T-helper 2 cell (primary cell): ENCODE measurements at places on chromosomes 11 and 22.

- no peak for DNase-seq
Observed at GRCh38 chr11:128518493-128519207, 68.7 kb downstream of the ETS1 start.

DNA sequence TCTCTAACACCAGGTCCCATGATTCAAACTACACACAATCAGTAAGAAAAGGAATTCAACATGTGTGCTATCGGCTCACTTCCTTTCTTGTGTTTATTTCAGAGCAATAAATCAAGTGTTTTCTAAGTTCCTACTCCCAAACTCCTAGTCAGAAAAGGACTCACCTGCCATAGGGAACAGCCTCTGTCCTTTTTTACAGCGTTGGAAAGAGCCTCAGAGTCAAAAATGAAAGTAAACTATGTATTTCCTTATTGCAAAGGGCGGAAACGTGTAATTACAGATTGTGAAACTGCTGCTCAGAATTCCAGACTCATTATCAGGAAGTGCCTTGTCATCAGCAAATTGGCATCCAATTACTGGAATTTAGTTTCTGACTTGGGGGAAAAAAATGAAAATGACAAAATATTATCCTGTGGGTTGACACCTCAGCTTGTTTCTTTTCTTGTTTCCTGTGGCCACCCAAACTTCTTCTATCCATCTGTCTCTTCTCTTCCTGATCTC, at the start of gene CASP4:
TSS of gene CASP4 (minus strand) at position 220 of the 501 bp plus-strand sequence. CDS start at position 171, 49 bp downstream.
- no peak for DNase-seq

- no peak for DNase-seq
Observed at GRCh38 chr11:5922749-5923426, 19.2 kb upstream of the OR56A3 start.

DNA sequence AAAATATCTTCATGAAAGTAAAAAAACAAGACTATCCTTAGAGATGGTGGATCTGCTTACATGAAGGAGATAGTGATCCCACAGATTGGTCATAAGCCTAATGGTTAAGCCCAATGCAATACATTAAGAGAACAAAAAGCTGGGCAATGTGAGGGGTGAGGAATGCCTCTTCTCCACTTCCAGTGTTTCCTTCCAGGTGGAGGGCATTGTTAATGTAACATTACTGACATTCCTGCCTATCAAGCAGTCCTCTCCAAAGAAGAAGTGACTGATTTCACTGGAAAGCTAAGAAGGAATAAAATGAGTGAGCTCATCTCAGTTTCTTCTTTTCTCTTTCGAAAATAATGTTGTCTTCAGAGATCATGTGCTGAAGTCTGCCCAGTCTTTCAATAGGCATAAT, 207.8 kb downstream of the RAB38 start:
- DNase-seq = no peak

DNA sequence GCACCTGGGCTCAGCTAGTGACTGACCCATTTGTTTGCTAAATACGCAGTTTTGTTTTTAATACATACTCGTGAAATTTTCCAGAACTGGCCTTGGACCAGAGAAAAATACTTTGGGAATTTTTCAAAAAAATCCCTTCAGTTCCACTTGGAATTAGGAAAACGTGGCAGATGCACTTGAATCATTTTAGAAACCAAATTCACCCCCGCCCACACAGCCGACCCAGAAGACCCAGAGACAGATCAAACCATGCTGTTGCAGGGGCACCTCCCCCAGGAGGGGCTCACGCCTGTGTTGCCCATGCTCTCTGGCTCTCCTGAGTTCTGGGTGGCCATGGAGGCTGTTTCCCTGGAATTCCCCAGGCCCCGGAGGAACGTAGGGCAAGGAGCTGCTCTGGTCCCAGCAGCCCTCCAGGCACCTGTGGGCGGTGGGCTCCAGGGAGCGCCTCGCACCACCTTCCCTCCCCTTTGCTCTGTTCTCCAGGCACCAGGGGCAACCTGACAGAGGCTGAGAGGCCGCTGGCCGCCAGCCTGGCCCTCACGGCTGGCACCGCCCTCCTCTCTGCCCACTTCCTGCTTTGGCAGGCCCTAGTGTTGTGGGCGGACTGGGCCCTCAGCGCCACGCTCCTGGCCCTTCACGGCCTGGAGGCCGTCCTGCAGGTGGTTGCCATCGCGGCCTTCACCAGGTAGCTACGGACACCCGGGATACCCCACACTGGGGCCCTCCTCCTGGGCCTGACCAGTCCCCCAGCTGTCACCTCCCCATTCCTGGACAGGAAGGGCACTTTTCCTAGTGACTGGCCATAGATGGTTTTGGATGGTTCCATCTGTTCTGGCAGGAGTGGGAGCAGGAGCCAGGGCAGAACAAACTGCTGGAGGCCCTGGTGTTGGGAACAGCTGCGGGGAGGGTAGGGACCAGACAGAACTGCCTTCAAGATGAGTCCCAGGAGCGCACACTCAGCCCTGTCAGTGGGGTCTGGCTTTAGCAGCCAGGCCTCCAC, 3.3 kb upstream of the EPS8L2 start:
- no peak for DNase-seq

DNA sequence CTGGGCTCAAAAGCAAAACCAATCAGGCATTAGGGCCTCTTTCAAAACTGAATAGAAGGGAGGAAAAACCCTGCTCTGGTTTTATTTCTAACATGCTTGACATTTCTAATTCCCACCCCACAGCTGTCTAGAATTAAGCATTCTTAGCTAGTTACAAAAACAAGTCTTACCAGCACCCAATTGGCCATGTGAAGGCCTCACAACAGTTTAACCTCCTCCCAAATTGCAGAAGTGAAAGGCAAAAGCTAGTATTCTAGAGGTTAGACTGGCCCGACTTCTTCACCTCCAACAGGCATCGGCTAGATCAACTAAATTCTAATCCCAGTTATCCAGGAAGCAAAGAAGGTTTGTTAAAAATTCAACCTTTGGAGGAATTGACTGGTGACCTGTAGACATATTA, 6.5 kb downstream of the SF1 start:
- no peak for DNase-seq

DNA sequence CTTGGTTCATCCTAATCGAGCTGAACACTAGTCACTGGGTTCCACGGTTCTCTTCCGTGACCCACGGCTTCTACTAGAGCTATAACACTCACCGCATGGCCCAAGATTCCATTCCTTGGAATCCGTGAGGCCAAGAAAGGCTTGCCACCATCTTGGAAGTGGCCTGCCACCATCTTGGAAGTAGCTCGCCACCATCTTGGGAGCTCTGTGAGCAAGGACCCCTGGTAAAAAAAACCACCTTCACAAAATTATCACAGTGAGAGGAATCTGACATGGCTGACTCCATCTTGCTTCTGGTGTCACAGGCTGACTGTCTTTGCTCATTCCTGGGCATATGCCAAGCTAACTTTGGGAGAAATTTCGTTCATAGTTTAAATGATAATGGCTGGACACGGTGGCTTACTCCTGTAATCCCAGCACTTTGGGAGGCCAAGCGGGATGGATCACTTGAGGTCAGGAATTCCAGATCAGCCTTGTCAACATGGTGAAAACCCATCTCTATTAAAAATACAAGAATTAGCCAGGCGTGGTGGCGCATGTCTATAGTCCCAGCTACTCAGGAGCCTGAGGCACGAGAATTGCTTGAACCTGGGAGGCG, 18.9 kb upstream of the KCTD14 start:
- no peak for DNase-seq

- DNase-seq = no peak
Observed at GRCh38 chr11:113270080-113270479, 44.3 kb upstream of the TTC12 start.

DNA sequence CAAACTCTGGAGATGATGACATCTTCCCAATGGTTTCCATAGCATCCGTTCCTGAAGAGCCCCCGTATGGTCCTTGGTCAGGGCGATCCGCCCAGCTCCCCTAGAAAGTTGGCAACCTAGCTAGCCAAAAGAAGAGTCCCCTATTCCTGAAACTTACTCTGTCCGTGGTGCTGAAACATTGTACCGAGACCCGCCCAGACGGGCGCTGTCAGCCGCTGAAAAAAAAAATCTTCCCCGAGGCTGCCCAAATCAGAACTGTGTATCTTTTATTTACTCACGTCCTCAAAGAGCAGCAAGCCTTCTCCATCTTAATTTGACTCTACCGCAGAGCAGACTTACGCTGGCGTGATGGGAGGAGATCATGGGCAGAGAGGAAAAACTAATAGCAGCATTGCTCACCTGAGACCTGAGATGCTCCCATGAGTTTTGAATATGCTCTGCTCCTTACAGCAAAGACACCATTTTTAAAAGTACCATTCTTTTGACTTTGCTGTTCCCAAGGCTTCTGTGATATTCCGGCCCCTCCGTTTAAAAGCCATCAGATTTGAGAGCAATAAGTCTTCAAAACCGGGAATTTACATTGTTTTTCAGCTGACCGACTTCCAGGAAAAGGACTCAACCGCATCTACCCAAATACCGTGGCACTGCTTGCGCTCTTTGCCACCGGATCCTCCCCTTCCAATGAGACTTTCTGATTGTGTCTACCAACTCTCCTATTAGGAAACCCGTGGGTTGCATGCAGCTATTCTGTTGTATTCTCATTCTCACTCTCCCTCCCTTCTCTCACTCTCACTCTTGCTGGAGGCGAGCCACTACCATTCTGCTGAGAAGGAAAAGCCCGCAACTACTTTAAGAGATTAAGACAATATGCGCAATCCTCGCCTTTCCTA, at the start of gene SLC17A6:
TSS of gene SLC17A6 (plus strand) at position 786 of the 890 bp plus-strand sequence. CDS start 153 bp downstream, outside the sequence.
- no peak for DNase-seq

GRCh38 chr11:27191639-27192038, 151.0 kb downstream of the BBOX1 start:
- no peak for DNase-seq

DNA sequence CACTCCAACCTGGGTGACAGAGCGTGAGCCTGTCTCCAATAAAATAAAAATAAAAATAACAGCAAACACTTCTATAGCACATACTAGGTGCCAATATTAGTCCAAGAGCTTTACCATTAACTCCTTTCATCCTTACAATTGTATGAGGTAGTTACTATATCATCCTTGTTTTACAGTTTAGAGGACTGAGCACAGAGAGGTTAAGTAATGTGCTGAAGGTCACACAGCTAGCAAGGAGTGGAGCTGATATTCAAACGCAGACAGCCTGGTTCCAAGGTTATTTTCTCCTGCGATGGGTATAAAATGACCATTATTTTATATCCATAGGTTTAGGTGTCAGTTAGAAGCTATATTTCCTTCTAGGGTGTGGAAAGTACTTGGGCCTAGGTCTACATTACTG, 80.7 kb upstream of the LMO1 start:
- DNase-seq = no peak
